ENCODE measurements at places on chromosomes 1 and 21.

DNA sequence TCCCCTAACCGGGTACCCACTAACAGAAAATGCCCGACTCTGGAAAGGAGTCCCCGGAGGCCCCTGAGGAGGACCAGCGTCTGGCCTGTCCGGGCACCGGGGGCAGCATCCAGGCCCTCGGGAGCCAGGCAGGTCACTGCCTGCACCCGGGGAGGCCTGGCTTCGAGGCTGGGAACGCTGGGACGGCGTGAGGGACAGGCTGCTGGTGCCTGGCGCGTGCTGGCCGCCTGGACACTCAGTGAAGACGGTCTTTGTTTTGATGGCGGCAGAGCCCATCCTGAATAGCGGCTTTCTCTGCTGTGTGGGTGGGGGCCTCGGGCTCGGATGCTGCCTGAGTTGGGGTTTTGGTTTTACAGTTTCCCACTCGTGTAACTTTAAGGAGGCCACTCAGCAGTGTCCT lies 37.6 kb downstream of the PRKCZ start:
- no peak for DNase-seq

DNA sequence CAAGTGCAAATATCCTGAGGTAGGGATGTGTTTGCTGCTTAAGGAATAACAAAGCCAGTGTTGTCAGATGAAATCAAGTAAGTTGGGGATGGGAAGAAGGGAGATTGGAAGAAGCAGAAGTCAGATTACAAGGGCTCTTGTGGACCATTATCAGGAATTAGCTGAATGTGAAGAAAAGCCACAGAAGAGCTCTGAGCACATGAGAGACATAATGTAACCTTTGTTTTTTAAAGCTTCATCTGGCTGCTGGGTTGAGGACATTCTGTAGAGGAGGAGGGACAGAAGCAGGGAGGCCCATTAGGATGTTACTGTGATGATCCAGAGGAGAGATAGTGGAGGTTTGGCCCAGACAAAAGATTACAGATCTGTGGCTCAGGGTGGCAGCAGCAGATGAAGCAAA lies 111.7 kb downstream of the DUSP10 start:
- no peak for DNase-seq

- no peak for DNase-seq
These were observed 32.4 kb downstream of the SLAMF1 start for GRCh38 chr1:160614410-160614809.

- no peak for DNase-seq
These were observed 87.0 kb upstream of the WARS2 start for GRCh38 chr1:119227456-119227855.

GRCh38 chr1:35269201-35269988 lies 886 bp downstream of the ZMYM4 start:
- no peak for DNase-seq

DNA sequence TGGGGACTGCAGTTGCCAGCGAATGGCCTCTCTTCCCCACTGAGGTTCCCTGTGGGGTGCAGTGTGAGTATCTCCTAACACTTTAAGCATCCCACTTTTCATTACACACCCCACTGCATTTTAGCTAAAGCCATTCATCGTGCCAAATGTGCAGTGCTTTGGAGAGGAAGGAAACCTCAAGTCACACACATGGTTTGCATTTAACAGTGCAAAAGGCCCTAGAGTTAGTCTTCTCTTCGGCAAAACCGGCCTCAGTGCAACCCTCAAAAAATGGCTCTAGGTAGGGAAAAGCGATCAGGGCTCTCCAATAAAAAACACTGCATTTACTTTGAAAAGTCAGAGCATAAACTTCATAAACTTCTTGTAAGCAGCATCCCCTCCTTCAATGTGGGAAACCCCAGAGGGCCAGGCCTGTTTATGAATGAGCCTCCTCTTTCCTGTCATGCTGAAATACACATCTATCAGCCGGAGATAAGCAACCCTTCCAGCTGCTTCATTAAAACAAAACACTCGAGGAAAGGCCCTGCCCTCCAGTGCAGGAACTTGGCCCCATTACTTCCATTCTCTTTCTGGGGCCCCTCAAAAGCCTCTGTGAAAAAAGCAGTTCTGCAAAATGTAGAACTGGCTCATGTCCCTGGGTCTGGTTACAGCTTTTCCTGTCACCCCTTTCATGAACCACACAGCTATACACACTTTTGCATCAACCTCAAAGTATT lies 184.0 kb downstream of the CDC7 start:
- DNase-seq, result no peak

DNA sequence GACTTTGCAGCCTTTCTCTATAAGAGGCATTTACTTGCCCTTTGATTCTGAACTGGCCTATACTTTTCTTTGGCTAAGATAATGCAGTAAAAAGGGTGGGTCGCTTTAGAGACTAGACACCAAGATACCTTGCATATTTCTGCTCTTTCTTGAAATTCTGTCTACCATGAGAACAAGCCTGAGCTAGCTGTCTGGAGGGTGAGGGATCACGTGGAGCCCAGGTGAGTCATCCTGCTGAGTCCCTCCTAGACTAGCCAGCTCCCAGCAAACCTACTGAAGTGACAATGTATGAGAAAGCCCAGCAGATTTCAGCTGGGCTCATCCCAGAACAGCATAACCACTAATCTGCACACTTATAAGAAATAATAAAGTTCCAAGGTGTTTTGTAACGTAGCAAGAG lies 408.0 kb upstream of the KAZN start:
- DNase-seq, result peak; percentile 55

GRCh38 chr21:46646541-46647154 lies 11.2 kb downstream of the PRMT2 start:
- DNase-seq, result no peak

GRCh38 chr1:65065524-65066418 lies 82.2 kb upstream of the AK4 start:
- peak; percentile 8 for DNase-seq
